ENCODE measurements at places on chromosomes 6 and 20.
A peak's percentile ranks its signal among the peaks of the same experiment; 100 is the strongest.

- DNase-seq, result no peak
Measured at GRCh38 chr6:37971711-37972390, 152.3 kb downstream of the ZFAND3 start.

- DNase-seq, result no peak
Measured at GRCh38 chr6:121216928-121217327, 117.4 kb downstream of the TBC1D32 start.

GRCh38 chr20:46027245-46027853, 1.7 kb upstream of the SLC12A5 start:
- no peak for DNase-seq

- peak; percentile 14 for DNase-seq
Measured at GRCh38 chr6:27726619-27727023, 185.6 kb downstream of the OR2B2 start.

GRCh38 chr6:105595829-105596228, 192.9 kb upstream of the PREP start:
- DNase-seq, result no peak

- no peak for DNase-seq
Measured at GRCh38 chr6:159168536-159169192, 536 bp upstream of the FNDC1 start.

DNA sequence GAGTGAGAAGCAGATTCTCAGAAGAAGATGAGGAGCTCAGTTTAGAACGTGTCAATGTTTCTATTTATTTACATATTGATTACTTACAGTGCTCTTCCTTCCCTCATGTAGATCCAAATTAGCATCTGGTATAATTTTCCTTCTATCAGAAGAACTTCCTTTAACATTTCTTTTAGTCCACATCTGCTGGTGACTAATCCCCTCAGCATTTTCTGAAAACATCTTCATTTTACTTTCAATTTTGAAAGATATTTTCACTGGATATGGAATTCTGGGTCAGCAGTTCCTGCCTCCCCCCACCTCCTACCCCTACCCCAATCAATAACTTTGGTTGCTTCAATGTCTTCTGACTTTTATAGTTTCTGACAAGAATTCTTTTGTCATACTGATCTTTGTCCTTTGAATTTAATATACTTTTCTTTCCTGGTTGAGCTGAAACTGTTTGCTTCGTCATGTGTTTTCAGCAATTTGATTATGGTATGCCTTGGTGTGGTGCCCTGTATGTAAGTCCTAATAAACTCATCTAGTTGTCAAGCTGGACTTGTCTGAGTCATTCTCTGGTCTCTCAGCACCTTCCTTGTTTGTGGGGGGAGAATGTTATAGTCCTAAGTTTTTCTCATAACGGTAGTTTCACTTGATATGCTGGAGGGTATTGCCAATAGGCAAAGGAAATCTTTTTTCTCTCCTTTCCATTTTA, 57.0 kb downstream of the SMPDL3A start:
- no peak for DNase-seq

DNA sequence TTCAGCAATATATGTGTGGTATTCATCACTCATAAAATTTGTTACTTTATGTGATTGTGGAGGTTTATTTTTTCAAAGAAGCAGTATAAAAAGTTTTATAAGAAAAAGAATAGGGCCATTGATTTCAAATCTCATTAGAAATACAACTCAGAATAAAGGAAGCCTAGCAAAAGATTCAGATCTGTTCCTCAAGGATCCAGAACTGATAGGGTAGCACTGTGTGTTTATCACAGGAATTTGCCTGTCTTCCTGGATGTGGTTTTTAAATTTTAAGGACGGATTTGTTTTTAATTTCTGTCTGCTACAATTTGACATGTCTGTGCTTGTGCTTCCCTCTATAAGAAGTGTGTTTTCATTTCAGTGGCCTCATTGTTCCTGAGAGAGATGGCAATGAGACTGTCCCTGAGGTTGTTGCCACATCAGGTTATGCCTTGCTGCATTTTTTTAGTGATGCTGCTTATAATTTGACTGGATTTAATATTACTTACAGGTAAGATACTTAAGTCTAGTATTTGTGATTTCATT, 74.6 kb downstream of the ATRN start:
- DNase-seq, result no peak

- DNase-seq, result no peak
Measured at GRCh38 chr20:23003077-23003635, 32.0 kb upstream of the SSTR4 start.

GRCh38 chr20:1983301-1983700, 10.6 kb downstream of the PDYN start:
- no peak for DNase-seq

- no peak for DNase-seq
Measured at GRCh38 chr20:2987861-2988260, 55.6 kb upstream of the GNRH2 start.

GRCh38 chr20:15654208-15654649, 919.0 kb downstream of the KIF16B start:
- no peak for DNase-seq

DNA sequence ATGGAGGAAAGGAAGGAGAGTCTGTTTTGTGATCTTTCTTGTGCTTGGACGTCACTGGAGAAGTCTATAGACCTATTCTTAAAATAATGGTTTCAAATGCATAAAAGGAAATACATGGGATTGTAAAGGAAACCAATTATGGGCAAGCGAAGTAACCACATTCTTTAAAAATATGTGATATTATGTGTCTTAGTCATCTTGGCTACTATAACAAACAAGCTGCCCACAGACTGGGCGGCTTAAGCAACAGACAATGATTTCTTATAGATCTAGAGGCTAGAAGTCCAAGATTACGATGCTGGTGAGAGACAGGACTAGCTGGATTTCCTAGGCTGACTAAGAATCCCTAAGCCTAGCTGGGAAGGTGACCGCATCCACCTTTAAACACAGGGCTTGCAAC, 49.4 kb upstream of the CD83 start:
- DNase-seq, result no peak

DNA sequence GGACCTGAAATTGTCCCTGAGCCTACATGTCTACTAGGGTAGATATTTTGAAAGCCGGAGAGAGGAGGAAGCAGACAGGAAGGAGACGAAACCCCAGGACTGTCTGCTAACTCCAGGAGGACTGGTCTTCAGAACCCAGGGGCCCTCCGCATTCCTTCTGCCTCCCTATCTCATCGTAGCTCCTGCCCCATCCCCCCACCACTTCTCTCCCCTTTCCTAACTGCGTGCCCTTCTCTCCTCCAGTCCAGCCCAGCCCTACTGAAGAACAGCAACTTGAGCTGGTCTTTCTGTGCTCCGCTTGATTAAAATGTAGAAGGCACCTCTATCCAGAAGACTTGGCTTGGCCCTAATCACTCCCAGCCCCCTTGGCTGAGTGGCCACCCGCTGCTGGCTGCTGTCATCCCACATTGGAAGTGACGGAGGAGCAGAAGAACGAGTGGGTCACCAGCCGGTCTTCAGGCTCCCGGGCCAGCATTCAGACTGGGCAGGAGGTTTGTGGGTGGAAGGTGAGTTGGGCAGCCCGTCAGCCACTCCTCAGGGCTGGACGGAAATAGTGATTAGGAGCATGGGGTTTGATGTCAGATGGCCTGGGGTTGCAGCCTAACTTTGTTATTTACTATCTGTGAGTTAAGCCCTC, 28.8 kb upstream of the ANGPT4 start:
- DNase-seq, result no peak

DNA sequence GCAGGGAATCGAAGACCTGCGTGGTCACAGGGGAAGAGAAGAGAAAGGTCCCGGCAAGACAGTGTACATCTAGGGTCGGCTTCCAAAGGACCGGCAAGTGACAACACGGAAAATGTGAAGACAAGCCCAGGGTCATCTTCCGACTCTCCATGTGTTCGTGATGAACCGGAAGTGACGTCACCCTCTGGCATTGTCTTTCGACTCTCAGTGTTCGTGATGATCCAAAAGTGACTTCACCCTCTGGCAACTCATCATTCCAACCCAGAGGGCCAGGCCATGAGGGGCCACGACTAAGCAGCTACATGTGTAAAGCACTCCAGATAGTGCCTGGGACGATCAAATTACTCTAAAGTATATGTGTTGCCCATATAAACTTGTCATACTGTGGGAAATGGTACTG, 290.8 kb downstream of the THBS2 start:
- no peak for DNase-seq

GRCh38 chr6:149329529-149329928, 12.0 kb downstream of the TAB2 start:
- no peak for DNase-seq

- peak; percentile 41 for DNase-seq
Measured at GRCh38 chr6:127120787-127121636, 2.5 kb downstream of the RSPO3 start.

- DNase-seq, result no peak
Measured at GRCh38 chr6:131581523-131581922, 8.5 kb downstream of the ARG1 start.

- DNase-seq, result no peak
Measured at GRCh38 chr6:164528539-164528938, 780.9 kb downstream of the C6orf118 start.

DNA sequence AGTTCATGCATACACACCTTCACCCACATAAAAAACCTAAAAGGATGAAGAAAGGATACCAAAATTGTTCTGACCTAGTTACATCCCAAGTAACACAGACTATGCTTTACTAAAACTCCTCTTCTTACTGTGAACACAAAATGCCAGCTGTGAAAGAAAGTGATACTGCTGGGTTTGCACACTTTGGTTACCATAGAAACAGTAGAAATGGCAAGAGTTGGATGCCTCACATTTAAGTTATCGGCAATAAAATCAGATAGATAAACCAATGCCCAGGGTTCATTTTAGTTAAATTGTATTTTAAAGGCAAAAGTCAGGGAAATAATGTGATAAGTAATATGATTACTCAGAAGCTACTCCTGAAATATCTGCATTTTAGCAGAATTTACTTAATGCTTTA, 161.9 kb downstream of the CDK19 start:
- no peak for DNase-seq

GRCh38 chr6:73796881-73797280, 100.9 kb downstream of the CD109 start:
- DNase-seq, result no peak

DNA sequence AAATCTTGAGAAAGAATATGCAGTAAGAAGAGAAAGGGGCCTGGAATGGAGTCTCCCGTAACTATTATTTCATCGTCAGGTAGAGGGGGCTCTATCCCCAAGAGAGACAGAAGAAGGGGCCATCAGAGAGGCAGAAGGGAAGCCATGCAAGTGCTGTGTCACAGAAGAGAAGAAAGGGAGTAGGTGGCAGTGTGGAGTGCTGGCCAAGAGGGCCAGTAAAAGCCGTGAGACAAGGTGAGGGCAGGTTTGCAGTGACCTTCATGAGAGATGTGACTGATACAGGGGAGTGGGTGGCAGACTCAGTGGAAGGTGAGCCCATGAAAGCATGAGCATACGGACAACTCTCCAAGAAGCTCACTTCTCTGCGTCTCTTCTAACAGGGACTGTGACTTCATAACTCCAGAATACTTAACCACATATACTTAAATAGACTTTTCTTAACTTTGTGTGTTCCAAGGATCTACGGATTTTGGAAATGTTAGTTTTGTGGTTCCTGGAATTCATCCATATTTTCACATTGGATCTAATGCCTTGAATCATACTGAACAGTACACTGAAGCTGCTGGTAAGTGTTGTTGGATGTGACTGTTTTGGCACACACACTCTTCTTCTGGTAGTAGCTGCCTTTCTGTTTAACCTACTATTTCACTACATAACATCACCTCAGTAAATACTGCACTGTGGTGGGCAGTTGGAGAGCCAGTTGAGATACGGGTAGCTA, 15.6 kb downstream of the PM20D2 start:
- no peak for DNase-seq

DNA sequence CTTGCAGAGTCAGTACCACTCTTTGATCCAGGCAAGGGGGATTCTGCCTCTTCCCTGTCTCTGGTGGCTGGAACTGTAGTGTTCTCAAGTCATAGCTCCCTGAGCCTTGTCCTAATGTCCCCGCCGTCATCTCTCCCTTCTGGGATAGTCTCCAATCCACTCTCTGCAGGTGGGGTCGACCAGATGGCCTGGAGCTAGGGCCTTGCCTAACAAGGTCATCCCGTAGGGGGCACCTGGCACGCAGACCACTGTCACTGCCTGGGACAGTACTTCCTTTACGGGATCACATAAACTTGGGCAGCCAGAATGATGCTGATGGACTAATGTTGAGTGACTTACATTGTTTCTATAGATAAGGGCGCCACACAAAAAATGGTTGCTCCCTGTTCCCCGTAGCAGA, 118.9 kb upstream of the SLC22A23 start:
- DNase-seq, result no peak

GRCh38 chr20:49323622-49324238, 45.9 kb upstream of the ZNFX1 start:
- no peak for DNase-seq

DNA sequence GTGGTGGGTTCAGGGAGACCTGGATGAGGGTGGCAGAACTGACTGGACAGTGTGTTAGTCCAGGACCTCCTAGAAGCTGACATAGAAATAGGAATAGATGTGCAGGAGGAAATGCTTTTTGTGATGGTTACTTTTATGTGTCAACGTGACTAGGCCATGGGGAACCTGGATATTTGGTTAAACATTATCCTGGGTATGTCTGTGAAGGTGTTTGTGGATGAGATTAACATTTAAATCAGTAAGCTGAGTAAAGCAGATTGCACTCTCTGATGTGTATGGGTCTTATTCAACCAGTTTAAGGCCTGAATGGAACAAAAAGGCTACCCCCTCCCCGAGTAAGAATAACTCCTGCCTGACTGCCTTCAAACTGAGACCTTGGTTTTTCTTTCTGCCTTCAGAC, 219.3 kb downstream of the DHX35 start:
- DNase-seq, result no peak

DNA sequence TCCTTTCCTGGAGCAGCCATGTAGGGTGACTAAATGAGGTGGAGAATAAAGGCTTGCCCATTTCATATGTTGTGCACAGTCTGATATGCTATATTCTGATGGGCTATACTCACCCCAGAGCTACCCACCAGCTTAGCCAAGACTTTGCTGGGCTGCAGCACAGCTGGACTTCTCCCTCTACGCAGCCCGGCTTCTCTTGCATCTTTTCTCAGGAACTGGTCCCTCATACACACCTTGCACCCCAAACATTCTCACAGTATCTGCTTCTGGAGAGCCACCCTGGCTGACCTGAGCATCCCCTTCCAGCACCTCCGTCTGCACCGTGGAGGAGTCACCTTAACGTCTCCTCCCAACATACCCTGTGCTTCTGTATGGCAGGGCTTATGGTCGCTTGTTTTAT, 150.8 kb upstream of the PMEPA1 start:
- no peak for DNase-seq

DNA sequence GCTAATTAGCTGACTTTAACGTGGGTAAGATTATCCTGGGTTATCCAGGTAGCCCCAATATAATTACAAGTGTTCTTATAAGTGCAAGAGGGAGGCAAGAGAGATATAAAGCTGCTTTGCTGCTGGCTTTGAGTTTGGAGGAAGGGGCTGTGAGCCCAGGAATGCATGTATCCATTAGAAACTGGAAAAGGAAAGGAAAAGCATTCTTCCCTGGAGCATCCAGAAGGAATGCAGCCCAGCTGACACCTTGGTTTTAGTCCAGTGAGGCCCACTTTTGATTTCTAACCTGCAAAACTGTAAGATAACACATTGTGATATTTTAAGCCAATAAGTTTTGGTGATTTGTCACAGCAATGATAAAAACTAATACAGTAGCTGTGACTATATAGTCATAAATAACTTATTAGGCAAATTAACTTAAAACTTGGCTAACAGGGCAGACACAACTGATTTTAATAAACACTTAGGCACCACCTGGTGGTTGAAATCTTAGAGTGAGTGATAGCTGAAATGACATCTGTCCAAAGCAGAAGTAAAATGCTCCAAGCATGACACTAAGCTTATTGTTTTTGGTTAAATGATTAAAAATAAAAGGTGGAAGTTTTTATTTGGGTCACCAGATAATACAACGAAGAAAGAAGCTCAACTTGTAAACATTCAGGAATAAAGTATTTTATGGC, 35.6 kb downstream of the ADGRF4 start:
- DNase-seq, result no peak

All from stimulated activated CD4-positive, alpha-beta T cell treated with anti-CD3 and anti-CD28 coated beads, Interleukin-12 subunit alpha, Interleukin-12 subunit beta, amount 100 ng/mL, for 24 hours (primary cell).